ENCODE measurements at places on chromosomes 7 and 10.

GRCh38 chr10:99598781-99599509 lies 21.3 kb downstream of the SLC25A28 start:
- DNase-seq, result no peak

DNA sequence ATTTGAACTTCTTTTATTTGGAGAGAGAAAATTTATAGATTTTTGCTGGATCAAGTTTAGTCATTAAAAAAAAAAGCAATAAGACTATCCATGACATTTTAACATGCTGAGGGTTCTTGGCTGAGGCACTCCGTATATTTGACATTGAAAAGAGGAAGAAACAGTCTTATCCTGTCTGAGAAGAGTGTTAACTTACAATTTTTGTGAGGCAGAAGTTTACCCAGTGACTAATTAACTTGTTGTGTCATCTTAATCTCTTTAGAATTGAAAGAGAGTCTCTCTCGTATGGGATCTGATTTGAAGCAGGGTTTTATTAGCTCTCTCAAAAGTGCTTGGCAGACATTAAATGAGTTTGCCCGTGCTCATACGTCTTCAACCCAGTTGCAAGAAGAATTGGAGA lies 39.3 kb downstream of the SEC23IP start:
- no peak for DNase-seq

DNA sequence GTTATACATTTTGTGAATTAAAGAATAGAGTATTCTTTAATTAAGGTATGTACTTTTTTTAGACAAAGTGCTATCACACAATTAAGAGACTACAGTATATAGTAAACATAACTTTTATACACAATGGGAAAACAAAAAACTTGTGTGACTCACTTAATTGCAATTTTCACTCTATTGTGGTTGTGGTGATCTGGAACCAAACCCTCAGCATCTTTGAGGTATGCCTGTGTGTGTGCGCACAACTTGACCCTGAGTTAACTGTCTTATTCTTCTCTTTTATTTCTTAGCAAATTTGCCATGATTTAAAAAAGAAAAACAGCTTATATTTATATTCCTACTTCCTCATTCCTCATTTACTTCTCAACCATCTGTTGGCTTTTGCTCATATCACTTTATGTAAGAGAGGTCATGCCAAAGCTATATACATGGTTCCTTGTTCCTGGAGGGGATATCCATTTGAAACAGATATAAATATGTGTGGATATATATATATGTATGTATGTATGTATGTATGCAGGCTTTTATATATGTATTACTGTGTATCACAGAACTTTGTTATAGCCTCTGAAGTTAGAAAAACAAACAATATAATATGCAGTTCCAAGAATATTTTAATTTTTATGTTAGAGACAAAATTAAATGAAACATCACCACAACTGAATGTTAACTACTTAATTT lies 259.5 kb upstream of the HGF start:
- no peak for DNase-seq

DNA sequence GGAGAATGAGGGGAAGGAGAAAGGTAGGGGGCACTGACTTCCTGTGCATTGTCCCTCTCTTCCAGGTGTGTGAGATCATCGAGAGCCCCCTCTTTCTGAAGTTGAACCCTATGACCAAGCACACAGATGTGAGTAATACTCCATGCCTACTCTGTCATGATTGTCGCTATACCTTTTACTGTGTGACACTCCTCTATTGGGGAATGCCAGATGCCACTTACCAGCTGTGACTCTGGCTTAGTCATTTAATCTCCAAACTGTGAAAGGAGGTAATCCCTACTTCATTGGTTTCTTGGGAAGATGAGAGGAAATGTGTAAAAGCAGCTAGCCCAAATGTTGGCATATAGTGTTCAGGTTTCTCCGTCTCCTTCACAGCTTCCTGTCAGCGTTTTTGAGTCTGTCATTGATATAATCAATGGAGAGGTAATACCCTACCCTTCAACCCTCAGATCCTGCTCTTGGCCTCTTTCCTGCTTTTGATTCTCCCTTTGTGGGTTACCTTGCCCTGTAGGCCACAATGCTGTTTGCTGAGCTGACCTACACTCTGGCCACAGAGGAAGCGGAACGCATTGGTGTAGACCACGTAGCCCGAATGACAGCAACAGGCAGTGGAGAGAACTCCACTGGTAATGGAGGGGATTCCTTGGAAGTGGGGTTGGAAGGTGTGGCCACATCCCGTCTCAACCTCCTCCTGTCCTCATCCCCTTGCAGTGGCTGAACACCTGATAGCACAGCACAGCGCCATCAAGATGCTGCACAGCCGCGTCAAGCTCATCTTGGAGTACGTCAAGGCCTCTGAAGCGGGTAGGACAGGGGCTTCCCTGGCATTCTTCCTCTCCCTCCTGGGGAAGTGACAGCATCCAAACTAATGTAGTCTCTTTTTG lies 2.0 kb downstream of the COPS6 start:
- DNase-seq, result no peak

GRCh38 chr7:108236681-108237415 lies 106.7 kb upstream of the LAMB4 start:
- no peak for DNase-seq

GRCh38 chr7:29940199-29940598 lies 49.4 kb downstream of the SCRN1 start:
- DNase-seq, result no peak

GRCh38 chr10:123382491-123382890 lies 228.3 kb downstream of the BUB3 start:
- DNase-seq, result no peak

DNA sequence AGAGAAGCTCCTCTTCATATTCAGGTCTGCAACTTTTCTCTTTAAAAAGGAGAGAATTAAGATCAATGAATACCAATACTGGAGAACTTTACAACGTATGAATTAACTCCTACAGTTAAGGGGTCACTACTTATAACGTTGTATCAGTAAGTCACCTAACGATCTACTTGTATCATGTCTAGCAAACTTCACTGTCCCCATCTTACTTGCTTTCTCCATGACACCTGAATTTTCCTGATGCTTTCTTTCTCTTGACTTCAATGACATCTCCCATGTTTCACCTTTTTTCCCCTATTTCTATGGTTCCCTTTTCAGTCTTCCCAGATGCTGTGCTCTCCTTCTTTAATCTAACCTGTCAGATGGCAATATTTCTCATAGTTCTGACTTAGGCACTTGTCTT lies 19.6 kb downstream of the NAMPT start:
- DNase-seq, result no peak

GRCh38 chr10:43108951-43109350 lies 29.3 kb upstream of the CSGALNACT2 start:
- DNase-seq, result no peak

DNA sequence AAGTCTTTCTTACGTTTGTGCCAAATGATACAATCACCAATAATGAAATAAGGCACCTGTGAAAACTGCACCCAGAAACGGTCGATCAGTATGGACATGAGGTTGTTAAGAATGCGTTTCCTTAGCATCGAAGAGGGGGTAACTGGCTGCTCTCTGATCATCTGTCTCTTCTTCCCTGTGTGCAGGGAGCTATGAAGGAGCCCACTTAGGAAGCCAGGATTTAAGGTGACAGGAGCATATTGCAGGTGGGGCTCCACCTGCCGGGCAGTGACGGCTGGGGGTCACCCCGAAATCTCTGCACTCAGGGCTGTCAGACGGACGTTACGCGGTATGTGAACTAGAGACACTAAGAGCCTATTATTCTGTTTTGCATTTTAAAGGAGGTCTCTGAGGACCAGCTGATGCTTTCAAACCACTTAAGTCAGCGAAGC lies 64.5 kb downstream of the CARD11 start:
- DNase-seq, result no peak

- DNase-seq, result no peak
These were observed 52.0 kb upstream of the ZNRF2 start for GRCh38 chr7:30232391-30232790.

DNA sequence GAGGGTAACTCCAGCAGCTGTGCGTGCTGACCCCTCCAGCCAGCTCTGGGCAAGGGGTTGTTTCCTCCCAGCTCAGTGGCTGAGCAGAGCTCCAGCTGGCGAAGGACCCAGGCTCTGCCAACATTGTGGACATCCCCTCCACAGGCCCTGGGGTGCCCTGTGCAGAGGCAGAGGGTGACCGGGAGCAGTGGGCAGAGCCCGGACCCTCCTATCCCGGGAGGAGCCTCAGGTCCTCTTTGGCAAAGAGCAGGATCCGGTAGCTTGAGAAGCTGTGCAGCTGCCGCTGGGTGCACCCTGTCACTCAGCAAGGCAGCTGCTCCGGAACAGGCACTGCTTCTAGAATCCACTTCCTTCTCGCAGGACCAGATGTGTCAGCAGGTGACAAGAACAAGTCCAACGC lies 175.9 kb downstream of the EBF3 start:
- no peak for DNase-seq

DNA sequence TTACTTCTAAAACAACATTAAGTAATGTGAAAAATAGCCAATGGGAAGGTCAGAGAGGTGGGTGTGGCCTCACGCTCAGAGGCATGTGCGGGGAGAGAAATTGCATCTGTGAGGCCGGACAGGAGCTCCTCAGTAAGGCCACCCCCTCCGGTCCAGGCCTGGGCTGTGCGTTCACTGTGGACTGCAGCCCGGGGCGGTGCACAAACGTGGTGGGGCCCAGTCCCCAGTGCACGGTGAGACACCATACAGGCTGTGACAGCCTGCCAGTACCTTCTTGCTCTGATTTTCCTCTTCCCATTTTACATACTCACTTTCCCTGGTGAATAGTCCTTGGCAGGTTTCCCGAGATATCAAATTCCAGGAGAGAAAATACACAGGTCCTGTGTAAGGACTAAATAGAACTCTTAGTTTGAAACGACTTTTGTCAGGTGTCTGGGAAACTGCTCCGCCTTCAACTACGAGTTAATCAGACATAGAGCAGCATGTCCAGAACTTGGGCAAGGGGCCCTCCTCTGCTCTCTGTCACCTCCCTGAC lies 174.1 kb upstream of the MKI67 start:
- no peak for DNase-seq

DNA sequence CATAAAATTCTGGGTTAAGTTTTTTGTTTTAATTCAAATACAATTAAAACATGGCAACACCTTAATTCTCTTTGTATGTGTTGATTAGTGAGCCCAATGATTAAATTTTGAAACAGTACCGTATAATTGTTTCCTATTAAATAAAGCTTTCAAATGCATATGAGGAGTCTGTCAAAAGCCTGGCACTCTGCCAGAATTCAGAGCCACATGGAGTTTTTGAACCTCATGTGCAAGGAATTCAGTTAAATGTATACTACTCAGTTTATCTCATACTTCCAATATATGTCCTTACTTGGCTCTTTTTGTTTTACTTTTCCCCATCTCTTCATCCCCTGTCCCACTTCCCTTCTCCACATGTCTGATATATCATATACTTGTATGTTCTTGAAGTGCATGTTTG lies 165.6 kb upstream of the FAM3C start:
- no peak for DNase-seq

DNA sequence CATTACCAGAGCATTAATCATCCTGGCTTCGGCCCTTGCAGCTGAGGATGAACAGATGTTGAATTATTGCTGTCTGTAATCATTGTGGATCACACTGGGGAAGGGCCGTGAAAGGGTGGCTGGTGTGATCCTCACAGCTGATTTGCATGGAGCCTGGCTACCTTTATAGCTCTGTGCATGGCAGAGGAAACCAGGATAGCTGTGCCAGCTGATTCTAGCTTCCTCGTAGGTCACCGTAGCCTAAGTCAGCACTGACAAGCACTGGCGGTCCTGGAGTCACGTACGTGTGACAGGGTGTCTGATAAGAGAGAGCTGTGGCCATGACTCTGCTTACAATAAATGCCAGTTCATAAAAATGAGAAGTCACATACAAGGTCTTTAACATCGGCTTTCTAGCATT lies 76.5 kb downstream of the INSYN2A start:
- no peak for DNase-seq

DNA sequence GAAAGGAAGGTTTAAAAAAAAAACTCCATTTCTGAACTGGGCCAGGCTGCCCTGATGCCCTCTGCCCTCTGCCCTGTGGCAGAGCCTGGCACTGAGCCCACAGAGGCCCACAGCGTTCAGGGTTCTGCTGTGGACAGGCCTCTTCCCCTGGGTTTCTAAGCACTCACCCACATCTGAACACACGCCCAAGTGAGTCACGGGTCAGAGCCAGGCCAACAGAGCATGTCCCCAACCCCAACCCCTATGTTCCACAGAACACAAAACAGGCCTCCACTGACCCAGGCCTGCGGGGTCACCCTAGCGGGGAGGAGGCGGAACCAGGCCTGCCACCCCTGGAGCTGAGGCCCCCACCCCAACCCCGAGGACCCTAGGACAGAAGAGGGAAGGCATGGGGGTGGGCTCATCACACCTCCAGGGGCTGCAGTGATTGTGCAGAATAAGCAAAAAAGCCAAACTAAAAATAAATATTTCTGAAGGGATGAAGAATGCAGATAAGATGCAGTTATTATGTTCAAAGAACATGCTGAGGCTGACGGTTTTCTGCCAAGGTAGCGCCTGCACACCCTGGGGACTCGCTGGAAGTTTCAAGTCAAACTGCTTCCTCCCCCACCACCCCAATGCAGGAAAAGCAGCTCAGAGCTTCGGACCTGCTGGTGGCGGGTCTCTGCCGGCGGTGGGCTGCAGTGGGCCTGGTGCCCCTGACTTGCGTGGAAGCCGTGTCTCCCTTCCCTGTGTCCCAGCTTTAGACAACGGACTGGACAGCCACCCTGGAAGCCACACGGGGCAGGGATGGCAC lies 5.4 kb downstream of the WDR86 start:
- no peak for DNase-seq

DNA sequence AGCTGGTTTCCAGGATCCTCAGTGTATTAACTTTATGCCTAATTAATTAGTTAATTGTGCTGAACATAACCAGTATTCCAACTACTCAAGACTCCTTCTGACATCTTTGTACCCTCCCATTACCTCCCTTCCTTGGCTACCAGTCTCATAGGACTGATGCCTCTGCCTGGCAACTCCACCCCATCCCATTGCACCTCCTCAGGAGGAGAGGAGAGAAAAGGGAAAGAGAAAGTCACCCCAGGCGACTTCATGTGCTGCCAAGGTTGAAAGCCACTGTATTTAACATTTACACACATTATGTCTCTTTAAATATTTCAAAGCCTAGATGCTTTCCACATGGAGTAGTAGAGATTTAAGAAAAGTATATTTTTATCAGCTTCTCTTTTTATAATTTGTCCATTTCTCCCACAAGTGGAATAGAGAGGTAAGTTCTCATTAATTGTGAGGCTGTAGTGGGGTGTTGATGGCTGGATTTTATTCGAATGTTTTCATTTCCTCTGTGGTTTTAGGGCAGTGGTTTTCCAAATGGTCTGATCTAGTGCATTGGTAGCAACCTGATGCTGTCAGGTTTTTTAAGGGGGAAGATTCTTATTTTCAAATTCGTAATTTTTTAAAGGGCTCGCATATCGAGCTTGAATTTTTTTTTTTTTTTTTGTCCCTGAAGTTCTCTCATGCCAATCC lies 148.0 kb downstream of the BICC1 start:
- DNase-seq, result no peak

- DNase-seq, result no peak
These were observed 24.7 kb upstream of the PIK3CG start for GRCh38 chr7:106840342-106840741.

All from CD4-positive, alpha-beta T cell treated with Interleukin-15 for 4 hours (primary cell).